Heart left ventricle (tissue), 16 donors: ENCODE measurements at places on chromosomes 7 and 10. TPM values are rescaled to one million over a fixed set of nuclear protein-coding genes. Genes with fewer than 3 reads are reported as not detected.

DNA sequence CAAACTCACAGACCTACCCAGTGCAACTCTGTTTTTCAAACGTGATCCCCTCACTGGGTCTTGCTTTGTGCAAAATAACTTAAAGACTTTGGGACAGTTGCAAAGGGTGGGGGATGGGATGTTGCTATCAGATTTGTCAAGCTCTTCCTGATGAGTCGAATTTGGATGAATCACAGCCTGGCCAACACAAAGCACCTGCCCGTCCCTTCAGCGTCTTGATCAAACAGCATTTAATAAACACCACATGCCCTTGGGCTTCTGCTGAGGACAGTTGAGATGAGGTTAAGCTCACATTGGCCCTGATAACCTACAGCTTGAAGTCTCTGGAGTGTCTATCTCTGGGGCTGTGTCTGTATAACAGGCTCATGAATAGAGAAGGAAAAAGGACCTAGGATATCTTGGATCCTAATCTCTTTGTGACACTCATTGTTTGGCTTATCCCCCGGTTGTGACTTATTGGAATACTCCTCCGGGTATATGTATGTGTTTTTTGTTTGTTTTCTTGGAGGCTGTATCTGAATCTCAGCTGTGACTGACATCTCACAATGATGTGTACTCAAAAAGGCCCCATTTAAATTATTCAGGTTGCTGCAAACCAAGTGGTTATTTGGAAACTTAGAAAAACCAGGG lies 132.6 kb upstream of the NAMPT start:
- DNase-seq = no peak

OR2A7 gene
- polyA plus RNA-seq = 0.19 TPM

- no peak for DNase-seq
These were observed 125.2 kb downstream of the CCDC3 start for GRCh38 chr10:12876266-12876665.

DNA sequence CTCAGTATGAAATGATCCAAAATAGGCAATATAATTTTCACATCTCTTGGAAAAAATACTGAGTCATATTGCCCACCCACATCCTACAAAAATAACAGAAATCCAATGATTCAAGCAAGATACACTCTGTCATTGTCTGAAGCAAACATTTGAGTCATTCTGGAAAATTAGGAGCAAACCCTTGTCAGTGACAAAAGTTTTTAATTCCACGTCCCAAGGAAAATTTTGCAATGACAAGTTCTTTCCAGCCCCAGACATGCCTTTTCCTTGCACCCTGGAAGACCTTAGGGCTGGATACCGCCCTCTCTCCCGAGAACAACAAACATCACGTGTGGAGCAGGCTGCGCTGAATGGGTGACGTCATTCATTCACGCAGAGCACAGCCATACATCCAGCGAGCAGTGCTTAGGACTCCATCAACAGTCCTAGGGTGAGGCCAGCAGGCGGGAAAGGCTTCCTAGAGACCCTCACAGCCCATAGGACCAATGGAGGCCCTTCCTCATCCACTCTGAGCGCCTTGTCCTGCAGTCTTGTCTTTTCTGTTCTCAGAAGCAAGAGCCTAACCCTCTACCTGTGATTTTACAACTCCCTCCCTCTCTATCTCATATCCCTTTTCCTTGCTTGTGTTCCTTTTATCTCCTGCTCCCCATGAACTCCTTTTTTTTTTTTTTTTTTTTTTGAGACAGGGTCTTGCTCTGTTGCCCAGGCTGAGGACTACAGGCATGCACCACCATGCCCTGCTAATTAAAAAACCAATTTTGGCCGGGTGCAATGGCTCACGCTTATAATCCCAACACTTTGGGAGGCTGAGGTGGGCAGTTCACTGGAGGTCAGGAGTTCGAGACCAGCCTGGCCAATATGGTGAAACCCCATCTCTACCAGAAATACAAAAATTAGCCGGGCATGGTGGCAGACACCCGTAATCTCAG lies 23.5 kb upstream of the KDM7A start:
- DNase-seq = peak; percentile 28

OPALIN gene
- polyA plus RNA-seq = not detected
